ENCODE measurements at places on chromosomes 5 and 9.
A peak's percentile ranks its signal among the peaks of the same experiment; 100 is the strongest.

GRCh38 chr9:126885131-126885641 is 24.7 kb downstream of the ZBTB34 start:
- DNase-seq: peak; percentile 34

DNA sequence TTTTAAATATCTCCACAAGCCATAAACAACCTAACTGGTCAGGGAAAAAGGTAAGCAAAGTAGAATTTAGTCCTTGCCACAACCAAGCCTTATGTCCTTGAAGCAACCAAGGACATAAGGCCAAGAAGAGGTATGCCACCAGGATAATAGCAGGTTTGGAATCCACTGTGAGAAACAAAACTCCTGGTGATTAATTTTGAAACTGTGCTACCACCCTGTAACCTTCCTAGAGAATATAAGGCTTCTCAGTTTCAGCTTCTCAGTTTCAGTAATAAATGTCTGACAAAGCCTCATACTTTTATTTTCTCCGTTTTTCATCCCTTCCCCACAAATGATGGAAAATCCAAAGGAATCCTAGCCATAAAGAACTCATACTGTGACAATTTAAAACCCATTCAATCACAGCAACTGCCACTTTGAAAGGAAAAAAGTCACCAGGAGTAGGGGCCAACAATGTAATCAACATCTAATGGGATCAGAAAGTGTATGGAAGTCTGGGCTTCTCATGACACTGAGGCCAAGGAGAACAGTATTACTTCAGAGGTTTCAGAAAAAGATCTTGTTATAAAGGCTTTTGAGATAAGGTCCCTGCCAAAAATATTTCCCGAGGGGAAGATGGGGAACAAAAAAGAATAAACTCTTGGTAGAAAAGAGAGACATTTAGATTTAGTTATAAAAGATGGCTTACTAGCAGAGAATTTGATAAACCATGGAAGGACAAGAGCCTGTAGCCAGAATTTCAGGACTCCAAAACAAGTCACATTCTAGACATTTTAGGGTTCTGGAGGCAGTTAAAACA is 189.2 kb downstream of the TSSK1B start:
- no peak for DNase-seq

DNA sequence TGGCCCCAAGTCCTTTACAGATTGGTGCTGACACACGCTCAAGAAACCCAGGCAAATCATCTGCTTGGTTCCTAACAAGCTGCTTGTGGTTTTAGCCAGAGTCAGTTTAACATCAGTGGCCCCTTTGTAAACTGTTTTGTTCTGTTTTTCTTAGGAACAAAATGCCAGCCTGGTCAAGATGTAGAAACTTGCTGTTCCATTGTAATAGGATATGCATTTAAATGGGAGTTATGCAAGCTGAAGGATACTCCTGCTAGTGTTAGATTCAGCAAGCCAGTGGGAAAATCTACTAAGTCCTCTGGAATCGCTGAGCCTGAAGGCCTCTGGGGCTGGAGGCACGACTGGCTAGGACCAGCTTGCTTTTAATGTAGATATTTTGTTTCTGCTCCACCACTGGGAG is 391.1 kb downstream of the TLE4 start:
- DNase-seq: no peak

- DNase-seq: no peak
Measured at GRCh38 chr9:89542401-89543021, 44.6 kb upstream of the SEMA4D start.

- no peak for DNase-seq
Measured at GRCh38 chr9:93899609-93900435, 55.3 kb downstream of the BARX1 start.

GRCh38 chr9:133782157-133783130 is 44.3 kb upstream of the SARDH start:
- DNase-seq: peak; percentile 85

DNA sequence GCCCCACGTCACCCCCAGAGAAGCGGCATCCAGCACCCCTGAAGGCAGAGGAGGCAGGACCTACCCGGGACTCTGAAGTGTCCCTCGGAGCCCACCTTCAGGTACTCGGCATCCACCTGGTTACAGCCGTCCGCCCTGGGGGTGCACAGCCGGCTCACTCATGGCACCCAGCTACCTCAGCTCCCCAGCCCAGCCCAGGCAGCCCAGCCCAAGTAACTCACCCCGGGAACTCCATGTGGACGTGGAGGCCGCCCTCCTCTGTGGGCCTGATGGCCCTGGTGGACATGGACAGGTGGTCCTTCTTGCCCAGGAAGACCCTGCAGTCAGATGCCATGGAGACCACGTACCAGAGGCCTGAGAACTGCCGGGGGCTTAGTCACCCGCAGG is 676 bp downstream of the LCN15 start:
- no peak for DNase-seq

- DNase-seq: peak; percentile 18
Measured at GRCh38 chr5:54663866-54664265, 146.3 kb downstream of the SNX18 start.

- DNase-seq: no peak
Measured at GRCh38 chr5:110916381-110917049, 155.0 kb upstream of the TSLP start.

DNA sequence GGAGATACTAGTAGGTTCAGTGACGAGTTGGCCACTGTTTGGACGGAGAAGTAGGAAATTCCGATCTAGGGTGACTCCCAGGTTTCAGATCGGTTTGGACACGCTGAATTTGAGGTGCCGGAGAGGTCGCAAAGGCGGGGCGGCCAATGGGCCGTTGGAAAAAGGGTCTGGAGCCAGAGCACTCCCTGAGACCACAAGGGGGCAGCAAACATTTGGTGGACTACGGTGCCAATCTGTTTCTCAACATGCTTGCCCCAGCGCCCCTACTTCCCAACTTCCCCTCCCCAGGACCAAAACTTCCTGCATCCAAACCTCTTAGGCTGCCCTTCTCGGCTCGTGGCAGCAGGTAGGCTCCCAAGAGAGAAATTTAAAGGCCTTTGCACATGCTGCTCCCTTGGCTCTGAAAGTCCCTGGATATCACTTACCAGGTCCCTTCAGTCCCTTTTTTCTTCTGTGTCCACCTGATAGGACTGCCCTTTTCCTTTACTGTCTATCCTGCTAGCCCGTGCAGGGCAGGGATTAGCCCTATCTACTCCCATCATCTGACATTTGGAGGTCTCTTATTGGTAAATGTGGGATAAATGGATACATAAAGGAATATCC is 992 bp upstream of the RPP25L start:
- DNase-seq: peak; percentile 96

All from hematopoietic multipotent progenitor cell treated with erythropoietin and hydrocortisone succinate and interleukin-3 and kit ligand, for 6 days (in vitro differentiated cells).